Type B pancreatic cell (in vitro differentiated cells): ENCODE measurements at places on chromosomes 2 and 18.

- DNase-seq = no peak
Observed at GRCh38 chr2:12679550-12680072, 37.1 kb upstream of the TRIB2 start.

DNA sequence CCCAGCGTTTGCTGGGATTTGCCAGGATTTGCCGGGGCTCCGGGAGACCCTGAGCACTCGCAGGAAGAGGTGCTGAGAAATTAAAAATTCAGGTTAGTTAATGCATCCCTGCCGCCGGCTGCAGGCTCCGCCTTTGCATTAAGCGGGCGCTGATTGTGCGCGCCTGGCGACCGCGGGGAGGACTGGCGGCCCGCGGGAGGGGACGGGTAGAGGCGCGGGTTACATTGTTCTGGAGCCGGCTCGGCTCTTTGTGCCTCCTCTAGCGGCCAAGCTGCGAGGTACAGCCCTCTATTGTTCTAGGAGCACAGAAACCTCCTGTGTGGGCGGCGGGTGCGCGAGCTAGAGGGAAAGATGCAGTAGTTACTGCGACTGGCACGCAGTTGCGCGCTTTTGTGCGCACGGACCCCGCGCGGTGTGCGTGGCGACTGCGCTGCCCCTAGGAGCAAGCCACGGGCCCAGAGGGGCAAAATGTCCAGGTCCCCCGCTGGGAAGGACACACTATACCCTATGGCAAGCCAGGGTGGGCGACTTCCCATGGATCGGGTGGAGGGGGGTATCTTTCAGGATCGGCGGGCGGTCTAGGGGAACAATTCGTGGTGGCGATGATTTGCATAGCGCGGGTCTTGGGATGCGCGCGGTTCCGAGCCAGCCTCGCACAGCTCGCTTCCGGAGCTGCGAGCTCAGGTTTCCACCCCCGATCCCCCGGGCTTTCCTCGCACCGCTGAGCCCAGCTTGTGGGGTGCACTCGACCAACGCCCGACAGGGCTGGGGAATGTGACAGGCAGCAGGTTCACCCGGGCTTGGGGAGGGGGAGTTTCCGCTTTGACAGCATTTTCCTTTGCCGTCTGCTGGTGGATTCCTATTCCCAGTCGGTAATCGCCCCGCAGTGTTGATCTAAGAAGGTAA, 2.8 kb downstream of the ONECUT2 start:
- peak; percentile 83 for DNase-seq

DNA sequence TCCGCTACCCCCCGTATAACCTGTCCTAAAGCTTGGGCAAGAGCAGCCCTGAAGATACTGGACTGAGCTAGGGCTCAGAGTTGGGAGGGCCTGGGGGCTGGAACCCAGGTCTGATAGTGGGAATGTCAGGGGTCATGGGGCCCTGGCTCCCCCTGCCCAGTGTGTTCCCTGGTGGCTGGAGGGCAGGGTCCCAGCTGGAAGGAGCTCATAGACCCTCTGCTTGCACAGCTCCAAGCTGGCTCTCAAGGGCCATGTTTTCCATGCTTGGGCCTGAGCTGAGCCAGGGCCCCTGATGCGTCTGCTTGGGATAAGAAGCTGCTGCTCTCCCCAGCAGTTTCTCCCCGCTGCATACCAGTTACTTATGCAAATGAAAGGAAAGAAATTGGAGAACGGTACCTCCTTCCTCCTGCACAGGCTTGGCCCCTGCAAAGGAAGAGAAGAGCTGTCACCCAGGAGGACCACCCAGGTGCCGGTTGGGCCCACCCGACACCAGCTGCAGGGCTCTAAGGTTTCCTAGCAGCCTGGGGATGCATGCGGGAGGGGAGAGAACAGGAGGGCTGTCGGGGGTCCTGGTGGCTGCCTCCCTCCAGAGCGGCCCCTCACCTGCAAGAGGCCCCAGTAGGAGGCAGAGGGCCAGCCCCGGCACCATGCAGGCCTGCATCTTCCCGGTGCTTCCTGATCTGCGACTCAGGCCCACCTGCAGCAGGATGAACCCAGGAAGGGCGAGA, 628 bp downstream of the OTOS start:
- peak; percentile 25 for DNase-seq

DNA sequence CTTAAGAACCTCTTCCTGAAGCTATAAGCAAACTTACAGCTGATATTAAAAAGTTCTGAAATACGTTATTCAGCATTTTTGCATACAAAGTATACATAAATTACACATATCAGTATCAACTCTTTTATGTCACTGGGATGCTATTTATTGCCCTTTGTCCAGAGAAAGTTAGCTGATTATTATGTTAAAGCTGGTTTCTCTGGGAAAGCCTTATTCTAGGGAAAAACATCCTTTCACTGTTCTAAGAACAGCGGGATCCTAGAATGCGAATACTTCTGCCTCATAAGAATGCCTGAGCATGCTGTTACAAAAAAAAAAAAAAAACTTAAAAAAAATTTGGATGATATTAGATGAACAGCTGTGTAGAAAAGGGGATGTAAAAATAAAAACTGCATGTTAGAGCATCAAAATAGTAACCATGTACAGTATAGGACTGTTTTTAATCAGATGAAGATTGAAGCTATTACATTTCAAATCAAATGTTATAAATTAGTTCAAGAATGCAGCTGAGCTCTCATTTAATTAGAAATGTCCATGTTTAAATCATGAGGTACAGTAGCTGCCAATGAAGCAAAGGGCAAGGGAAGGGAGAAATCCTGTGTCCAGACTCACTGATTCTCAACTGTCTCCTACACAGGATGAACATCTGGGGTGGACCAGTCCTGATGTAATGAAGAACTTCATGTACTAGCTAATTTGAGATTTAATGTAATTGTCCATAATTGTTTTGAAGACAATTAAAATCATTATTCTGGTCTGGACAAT, 8.2 kb downstream of the FTCDNL1 start:
- DNase-seq = no peak

DNA sequence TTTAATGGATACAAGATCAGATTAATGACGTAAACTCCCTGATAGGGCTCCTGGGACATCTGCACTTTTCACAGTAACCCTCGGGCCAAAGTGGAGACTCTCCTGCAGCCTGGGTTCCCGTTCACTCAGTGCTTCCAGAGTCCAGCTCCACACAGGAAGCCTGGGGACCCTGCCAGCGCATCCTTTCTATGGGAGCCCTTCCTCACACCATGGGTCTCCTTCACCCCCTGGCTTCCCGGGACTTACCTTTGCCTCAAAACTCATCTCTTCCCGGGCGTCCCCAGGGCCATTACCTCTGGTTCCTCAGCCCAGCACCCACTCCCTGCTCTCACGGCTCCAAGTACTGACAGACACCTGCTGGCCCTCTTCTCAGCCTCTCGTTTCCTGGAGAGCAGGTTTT, 40.7 kb upstream of the KLF11 start:
- DNase-seq = no peak

DNA sequence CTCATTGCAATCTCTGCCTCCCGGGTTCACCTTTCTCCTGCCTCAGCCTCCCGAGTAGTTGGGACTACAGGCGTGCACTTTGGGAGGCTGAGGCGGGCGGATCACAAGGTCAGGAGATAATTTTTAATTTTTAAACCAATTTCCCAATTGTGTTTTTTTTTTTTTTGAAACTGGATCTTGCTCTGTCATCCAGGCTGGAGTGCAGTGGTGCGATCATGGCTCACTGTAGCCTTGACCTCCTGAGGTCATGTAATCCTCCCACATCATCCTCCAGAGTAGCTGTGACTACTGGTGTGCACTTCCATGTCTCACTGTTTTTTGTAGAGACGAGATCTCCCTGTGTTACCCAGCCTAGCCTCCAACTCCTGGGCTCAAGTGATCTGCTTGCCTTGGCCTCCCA, 49.3 kb downstream of the GLS start:
- no peak for DNase-seq

DNA sequence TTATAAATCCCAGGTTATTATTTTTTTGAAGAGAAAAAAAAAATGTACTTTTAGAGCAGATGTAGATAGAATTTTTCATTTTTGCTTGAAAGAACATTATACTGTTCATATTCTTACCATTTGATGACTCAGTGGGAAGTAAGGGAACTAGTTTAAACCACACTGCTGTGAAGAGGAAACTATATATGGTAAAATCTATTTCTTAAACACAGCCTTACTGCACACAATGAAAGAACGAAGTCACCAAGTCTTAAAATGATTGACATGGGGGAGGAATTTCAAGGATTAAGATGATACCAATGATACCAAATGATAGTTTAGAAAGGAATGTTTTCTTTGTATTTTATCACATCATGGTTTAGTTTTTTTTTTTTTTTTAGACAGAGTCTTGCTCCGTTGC, 5.0 kb downstream of the ACTR2 start:
- no peak for DNase-seq

DNA sequence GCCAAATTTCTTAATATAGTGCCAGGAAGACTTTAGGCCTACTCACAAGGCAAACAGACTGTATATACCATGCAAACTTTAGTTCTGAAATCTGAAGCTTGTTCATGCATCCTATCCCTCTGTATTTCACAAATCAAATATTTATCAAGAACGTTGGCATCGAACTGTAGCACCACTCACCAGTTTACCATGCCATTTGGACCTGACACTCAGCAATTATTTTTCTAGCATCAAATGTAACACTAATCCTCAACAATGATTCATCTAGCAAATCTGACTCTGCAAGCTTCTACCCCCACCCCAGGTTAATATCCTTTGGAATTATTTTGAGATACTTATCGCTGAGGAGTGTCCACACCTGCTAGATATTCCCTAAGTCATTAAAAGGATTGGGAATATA, 1506.6 kb downstream of the LRP1B start:
- no peak for DNase-seq

DNA sequence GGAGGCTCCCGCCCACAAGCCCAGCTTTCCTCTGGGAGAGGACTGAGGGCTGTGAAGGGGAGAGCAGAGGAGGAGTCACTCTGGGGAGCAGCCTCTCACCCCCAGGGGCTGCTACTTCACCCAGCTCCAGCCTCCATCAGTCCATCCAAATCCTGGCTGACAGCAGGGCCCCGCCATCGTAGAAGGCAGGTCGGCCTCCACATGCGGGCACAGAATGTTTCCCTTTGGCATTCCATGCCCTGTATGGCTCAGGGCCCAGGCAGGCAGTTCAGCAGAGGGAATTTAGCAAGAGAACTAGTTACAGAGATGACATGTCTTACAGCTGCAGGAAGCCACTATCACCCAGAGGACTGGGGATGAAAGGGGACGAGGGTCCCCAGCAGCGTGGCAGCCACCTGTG, 6.4 kb upstream of the ODC1 start:
- no peak for DNase-seq

- no peak for DNase-seq
Observed at GRCh38 chr2:55842046-55842445, 81.5 kb downstream of the EFEMP1 start.

DNA sequence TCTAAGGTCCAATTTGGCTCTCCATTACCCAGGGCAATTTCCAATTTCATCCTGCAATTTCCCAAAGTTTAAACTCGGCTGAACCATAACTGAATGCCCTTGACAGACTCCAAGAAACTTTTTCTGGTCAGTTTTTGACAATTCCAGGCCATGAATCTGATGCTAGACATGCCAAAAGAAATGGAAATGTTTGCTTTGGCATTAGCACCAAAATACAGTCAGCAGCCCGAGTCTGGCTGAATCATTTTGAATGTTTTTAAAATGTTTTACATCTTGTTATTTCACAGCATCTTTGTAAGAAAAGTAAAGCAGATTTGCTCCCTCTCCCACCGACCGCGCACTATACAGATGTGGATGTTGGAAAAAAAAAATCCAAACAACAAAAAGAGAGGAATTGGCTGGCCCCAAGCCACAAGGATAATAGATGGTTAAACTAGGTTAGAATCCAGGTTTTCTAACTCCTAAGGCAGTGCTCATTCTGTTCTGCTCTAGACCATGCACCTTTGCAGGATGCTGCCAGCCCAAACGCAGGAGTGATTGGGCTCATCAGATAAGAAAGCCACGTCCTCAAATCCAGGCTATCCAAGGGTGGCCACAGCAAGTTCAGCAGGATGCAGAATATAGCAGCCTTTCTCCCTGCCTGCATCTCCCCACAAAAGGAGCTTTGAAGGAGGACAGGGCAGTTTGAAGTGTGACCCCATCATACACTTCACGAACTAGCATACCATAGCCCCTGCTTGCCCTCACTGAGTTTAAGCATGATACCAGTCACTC, 167.5 kb downstream of the ALK start:
- no peak for DNase-seq

DNA sequence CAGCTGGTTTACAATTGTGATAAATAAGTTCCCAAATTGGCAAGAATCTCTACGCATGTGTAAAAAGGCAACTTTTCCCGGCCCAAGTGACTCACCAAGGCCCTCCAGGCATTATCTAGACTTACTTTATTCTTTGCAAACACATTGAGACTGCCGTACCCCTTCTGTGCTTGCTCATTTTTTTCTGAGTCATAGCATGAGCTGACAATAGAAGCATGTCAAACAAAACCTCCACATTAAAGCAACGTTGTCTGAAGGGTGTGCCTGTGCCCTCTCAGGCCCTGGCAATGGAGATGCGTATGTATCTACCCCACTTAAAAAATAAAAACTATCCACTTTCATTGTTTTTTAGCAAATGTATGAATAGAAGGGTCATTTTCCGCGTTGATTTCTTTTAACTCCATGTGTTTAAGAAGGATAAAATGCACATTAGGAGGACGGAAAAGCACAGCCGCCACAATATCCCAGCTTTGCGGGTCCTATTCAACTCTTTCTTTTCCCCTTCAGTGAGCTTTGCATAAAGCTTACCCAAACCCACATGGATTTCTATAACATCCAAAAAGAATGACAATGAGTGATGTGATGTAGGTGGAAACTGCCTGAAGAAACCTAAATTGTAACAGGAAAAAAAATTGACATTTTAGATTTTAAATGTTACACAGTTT, 298.2 kb downstream of the CDCA7 start:
- DNase-seq = no peak

GRCh38 chr2:136247204-136247950, 129.4 kb upstream of the CXCR4 start:
- no peak for DNase-seq

DNA sequence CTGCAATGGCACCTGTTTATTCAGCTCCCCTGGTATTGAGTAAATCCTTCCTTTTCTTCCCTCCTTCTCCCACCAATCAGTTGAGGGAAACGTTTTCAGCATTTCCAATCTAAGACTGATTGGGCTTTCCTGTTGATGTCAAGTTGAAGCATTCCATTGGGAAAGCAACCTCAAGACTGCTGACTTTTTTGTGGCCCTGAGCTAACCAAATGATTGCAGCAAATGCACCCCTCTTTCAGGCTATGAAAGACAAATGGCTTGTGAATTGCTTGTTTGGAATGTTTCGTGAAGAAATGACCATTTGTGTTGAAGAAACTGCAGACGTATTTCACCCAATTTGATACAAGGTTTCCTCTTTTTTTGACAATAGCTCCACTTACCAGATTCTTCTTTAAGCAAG, 303.5 kb downstream of the EPHA4 start:
- no peak for DNase-seq

DNA sequence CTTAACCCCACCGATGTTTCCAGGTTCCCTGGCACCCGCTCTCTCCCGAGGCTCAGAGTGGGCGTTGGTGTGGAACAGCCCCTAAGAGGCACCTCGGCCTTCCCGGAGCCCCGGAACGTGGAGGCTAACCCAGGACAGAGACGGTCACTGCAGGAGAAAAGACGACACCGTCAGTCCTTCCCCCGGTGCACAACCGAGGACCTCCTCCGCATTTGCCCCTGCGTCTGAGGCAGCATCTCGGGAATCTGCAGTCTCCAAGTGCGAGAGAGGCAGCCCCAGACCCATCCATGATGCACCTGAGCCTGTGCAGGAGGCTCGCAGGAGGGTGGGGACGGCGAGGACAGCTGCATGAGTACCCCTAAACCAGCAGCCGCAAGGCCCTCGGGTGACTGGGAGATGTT, 204.9 kb upstream of the SALL3 start:
- DNase-seq = no peak
